ENCODE measurements at places on chromosomes 16 and 17.

GRCh38 chr17:39027455-39028035 is 60.3 kb upstream of the FBXO47 start:
- DNase-seq = no peak

GRCh38 chr16:4231367-4231766 is 10.5 kb downstream of the SRL start:
- DNase-seq = no peak

GRCh38 chr16:30551781-30552180 is 6.4 kb downstream of the ZNF764 start:
- DNase-seq = no peak

DNA sequence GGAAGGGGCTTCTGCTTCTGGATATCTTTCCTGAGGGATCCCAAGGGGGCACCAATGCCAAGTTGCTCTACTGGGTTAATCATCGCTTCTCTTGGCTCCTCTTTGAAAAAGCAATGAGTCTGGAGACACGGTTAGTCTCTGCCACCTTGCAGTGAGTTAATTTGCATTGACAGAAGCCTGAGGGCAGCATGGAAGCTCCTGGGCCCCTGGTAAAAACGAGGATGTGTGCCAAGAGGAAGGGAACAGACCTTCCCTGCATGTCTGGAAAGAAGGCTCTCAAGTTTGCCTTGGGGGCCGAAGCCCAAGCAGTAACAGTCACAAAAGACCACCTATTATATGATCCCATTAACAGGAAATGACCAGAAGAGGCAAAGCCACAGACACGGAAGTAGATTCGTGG is 86.7 kb downstream of the IRX5 start:
- DNase-seq = no peak

DNA sequence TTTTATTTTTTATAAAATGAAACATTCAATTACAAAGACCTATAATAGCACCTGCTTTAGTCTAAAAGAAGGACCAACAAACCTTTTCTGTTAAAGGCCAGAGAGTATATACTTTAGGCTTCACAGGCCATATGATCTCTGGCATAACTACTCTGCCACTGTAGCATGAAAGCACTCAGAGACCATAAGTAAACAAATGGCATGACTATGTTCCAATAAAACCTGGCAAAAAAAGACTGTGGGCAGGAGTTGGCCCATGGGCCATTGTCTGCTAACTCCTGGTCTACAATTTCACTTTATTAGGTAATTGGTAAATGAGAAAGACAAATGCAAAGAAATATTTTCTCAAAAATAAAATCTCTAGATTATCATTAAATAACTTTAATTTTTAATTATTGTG is 14.9 kb downstream of the CEP112 start:
- no peak for DNase-seq

DNA sequence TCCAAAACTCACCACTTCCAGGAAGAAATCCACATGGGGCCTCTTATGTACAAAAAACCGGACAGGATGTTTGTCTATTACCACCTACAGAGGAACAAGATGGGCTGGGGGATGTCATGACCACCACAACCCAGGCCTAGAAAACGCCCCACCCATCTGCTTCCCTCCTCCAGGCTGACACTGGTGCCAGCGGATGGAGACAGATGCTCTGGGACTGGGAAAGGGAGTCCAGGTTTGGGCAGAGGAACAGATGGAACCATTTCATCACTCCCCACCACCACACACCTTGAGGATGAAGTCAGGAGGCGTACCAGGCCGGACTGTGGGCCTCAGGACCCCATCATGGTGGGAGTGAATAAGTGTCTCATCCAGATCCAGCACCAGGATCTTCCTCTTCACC is 4.5 kb upstream of the GABARAP start:
- no peak for DNase-seq

GRCh38 chr17:12478311-12478710 is 187.4 kb upstream of the MYOCD start:
- DNase-seq = no peak

DNA sequence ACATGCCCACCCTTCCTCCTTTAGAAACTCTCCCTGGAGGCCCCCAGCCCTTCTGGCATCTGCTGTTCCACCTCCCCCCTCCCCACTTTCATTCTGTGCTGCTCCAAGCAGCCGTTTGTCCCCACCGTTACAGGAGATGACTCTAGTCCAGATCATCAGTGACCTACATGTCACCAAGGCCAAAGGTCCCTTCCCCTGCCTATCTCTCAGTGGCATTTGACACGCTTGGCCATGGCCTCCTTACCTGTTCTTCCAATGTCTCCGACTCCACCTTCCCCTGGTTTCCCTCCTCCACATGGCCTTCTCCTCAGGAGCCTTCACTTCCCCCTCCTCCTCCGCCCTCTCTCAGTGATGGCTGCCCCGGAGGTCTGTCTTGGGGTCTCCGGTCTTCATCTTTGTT is 9.4 kb downstream of the TMEM92 start:
- DNase-seq = no peak

DNA sequence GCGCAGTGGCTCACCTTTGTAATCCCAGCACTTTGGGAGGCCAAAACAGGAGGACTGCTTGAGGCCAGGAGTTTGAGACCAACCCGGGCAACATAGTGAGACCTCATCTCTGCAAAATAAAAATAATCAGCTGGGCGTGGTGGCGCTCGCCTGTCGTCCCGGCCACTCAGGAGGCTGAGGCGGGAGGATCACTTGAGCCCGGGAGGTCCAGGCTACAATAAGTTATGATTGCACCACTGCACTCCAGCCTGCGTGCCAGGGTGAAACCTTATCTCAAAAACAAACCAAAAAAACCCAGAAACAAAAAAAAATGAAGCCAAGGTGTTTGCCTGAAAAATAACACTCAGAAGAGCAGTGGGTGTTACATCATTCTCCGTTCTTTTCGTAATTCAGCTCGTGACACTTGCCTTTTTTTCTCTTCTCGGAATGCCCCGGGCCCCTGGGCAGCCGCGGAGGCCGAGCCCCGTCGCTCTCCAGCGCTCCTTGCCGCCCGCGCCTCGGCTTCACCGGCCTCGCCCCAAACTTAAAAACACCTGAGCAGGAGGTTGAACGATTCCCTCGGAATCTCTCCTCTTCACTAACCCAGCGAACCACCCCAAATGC is 17.0 kb downstream of the PRCD start:
- DNase-seq = no peak

- no peak for DNase-seq
These were observed 97.5 kb downstream of the OR1D5 start for GRCh38 chr17:2965621-2966595.

DNA sequence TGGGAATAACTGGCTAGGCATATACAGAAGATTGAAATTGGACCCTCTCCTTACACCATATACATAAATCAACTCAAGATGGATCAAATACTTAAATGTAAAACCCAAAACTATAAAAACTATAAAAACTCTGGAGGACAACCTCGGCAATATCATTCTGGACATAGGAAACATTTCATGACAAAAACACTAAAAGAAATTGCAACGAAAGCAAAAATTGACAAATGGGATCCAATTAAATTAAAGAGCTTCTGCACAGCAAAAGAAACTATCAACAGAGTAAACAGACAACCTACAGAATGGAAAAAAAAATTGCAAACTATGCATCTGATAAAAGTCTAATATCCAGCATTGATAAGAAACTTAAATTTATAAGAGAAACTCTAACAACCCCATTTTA is 503.7 kb upstream of the C16orf82 start:
- no peak for DNase-seq

DNA sequence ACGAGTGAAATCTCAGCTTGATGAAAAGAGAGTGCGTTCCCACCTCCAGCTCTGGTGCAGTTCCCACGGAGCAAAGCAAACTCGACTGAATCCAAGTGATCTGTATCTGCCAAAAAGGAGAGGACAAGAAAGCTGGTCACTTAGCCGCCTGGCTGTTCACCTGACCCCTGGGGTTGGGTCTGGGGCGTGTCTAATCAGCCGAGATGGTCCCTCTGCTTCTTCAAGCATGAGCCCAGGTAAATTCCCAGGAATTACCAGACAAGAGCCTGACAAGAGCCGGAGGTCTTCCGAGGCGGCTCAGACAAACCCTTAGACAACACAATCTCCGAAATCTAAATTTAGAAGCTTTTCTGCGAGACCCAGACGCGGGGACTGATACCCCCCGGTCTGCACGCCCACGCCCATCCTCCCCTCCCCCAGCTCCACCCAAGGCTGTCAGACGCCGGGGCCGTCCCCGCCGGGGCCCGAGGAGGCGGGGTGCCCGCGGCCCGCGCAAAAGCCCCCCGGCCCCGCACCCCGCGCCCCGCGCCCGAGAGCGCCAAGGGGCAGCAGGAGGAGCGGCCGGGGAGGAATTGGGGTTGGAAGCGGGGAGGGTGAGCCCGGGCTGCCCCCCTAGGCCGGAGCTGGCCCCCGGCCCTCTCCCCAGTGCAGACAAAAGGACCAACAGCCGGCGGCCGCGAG is 674 bp downstream of the ZNF821 start:
- no peak for DNase-seq

- no peak for DNase-seq
These were observed 18.9 kb downstream of the ADGRG1 start for GRCh38 chr16:57647136-57647875.

DNA sequence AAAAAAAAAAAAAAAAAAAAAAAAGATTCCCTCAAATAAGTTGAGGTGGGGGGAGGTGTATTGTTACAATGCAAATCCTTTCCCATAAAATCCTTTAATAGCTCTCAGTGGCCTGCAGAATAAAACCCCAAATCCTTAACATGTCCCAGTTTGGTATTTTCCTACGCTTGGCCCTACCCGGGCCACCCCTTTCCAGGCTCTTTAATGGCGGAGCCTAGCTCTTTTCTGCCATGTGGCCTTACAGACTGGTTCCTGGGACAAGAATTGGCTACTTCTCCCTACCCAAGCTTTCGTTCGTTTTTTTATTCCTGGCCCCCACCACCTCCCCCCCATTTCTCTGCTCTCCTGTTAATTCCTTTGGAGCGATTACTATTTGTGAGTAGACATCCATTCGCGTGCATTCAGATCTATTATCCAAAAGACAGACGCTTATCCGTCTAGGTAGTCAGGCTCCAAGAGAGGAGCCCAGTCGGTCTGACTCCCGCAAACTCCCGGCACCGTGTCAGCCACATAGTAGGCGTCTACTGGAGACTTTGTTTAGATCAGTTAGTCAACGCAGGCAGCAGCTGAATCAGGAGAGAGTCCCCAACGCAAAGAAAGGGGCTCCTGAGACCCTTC is 813 bp upstream of the THAP11 start:
- no peak for DNase-seq

GRCh38 chr16:88770461-88771293 is 14.3 kb downstream of the PIEZO1 start:
- no peak for DNase-seq

GRCh38 chr17:41015454-41015853 is 6.5 kb upstream of the KRTAP3-1 start:
- no peak for DNase-seq

DNA sequence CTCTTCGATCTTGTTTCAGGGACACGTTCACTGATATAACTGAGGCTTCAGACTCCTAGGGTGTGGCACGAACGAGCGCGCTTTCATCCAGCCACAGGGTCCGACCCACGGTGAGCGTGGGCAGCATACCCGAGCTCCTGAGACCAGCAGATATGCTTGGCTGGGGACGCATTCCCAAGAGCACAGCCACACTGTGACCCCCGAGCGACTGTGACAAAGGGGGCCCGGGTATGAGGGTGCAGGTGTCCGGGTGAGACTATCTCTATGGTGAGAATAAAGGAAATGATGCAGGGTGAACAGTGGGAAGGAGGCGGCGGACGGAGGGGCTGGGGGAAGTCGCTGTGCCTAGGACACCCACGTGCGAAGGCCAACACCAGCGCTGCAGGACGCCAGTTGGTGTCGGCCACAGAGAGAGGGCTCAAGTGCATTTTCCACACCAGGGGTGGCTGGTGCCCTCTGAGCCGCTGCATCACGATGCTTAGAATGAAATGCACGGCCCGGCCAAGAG is 17.6 kb downstream of the RPH3AL start:
- no peak for DNase-seq

GRCh38 chr16:62564291-62564690 is 528.1 kb upstream of the CDH8 start:
- no peak for DNase-seq

DNA sequence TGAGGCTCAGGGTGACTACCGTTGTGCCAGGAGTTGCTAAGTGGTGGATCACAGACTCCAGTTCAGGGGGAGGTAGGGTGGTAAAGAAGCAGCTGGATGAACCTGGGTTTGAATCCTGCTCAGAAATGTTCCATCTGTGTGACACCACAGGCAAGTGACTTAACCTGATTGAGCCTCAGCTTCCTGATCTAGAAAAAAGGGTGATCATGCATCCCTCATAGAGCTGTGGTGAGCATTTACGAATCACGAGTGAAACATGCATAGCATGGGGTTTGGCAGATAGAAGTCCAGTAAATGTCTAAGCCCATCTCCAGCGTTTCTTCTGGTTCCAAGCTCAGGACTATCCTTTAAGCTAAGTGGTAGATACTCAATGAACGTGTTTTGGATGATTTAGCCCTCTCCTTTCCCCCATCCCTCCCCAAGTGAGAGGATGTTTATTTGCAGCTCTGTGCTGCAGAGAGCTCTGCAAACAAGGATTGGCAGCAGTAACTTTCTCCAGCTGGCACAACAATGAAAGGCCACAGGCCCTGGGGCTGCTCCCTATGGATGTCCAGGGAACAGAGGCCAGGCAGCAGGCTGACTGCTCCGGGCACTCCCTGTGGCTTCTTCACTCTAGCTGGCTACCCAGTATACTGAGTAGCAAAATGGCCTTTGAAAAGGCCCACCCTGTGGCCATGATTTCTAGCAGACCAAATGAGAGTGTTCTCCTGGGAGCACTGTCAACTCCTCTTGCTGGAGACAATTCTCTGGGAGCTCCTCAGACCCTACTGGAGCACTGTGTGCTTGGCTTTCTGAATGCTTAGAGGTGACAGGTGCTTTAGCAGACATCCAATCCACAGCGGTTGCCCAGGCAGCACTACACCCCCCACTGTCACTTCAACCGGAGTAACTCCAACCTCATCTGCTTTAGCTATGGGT is 21.3 kb downstream of the CA4 start:
- DNase-seq = no peak

GRCh38 chr16:84881702-84882521 is 62.1 kb downstream of the CRISPLD2 start:
- peak; percentile 73 for DNase-seq

- DNase-seq = no peak
These were observed 606.8 kb upstream of the CDH11 start for GRCh38 chr16:65728652-65729051.

DNA sequence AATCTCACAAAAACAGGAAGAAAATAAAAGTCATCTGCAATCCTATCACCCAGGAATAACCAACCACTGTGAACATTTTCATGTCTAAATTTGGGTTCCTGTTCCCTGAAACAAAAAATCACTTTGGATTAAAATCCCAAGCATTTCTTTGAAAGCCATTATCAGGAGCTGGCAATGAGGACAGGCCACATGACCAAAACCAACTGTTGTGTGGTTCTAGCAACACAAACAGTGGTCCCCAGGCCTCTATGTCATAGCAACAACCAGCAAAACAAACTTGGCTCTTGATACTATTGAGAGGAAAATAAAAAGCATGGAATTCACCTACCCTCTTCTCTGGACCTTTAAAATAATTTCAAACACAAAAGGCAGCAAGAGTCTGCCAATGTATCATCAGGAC is 252.5 kb downstream of the SLC39A11 start:
- DNase-seq = no peak

- DNase-seq = no peak
These were observed 125.8 kb downstream of the ANKRD11 start for GRCh38 chr16:89364606-89365005.

- DNase-seq = no peak
These were observed 145.0 kb upstream of the HS3ST4 start for GRCh38 chr16:25546791-25547190.

GRCh38 chr17:49483599-49484509 is 11.2 kb upstream of the NGFR start:
- DNase-seq = no peak

- DNase-seq = no peak
These were observed 239.4 kb upstream of the CPHXL start for GRCh38 chr16:75965504-75966374.

- no peak for DNase-seq
These were observed 2.1 kb upstream of the KANSL1 start for GRCh38 chr17:46195217-46195855.

Measured in AG04449 (cell line).